ENCODE measurements at places on chromosomes 12 and 14. TPM values are rescaled to one million over a fixed set of nuclear protein-coding genes. Genes with fewer than 3 reads are reported as not detected.

The AMDHD1 gene
- total RNA-seq: not detected

The GXYLT1 gene
- total RNA-seq: 9.2 TPM

The NFYB gene
- total RNA-seq: 21.1 TPM

GRCh38 chr12:65546528-65546927, 268.0 kb downstream of the MSRB3 start:
- no peak for DNase-seq

- no peak for DNase-seq
These were observed 154.1 kb upstream of the ATP2B1 start for GRCh38 chr12:89862511-89863445.

DNA sequence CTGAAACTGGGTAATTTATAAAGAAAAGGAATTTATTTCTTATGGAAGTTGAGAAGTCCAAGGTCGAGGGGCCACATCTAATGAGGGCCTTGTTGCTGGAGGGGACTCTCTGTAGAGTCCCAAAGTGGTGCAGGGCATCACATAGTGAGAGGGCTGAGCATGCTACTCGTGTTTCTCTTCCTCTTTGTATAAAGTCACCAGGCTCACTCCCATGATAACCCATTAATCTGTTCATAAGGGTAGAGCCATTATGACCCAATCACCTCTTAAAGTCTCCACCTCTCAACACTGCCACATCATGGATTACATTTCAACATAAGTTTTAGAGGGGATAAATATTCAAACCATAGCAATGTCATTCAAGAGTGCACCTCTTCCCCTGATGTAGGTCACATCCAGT, 79.1 kb upstream of the ATP2B1 start:
- no peak for DNase-seq

GRCh38 chr14:72217135-72217534, 284.9 kb downstream of the RGS6 start:
- no peak for DNase-seq

All from bronchial epithelial cell (primary cell).